ENCODE measurements at places on chromosomes 16 and 17. TPM values are rescaled to one million over a fixed set of nuclear protein-coding genes. Genes with fewer than 3 reads are reported as not detected.

TEX14 gene
- 27.7 TPM for total RNA-seq

PPY gene
- not detected for total RNA-seq

WBP2 gene
- total RNA-seq, result 96.1 TPM

BCL6B gene
- total RNA-seq, result 3.5 TPM

TBC1D26 gene
- total RNA-seq, result 9.8 TPM

MPP3 gene
- 18.2 TPM for total RNA-seq

CDH5 gene
- 22.1 TPM for total RNA-seq
